ENCODE measurements at places on chromosomes 13 and 19.

GRCh38 chr19:33740811-33741396, 55.8 kb upstream of the KCTD15 start:
- peak; percentile 20 for DNase-seq

DNA sequence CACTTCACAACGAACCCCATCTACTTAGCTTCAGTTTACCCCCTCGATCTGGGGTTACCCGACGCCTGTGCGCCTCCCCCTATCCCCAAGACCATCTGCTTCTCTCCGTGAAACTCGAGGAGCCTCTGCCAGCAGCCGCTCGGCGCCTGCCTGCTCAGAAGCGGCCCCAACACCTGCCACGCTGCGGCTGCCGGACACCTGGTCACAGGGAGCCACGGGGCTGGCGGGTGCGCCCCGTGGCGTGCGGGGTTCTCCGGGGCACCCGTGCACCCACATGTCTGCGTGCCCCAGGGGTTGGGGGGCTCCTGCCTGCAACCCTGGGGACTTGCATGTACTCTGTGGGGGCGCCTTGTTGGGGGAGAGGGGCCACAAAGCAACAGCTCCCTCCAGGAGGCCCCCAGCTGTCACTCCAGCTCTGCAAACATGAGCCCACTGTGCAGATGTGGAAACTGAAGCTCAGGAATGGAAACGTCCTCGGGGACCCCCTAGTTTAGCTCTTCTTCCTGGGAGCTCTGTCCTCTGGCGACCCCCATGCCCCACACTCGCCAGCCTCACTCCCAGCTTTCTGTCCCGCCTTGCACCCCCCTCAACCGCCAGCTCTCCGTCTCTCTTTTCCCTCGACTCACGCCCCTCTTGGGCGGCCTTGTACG, 7.0 kb upstream of the SEMA6B start:
- no peak for DNase-seq

DNA sequence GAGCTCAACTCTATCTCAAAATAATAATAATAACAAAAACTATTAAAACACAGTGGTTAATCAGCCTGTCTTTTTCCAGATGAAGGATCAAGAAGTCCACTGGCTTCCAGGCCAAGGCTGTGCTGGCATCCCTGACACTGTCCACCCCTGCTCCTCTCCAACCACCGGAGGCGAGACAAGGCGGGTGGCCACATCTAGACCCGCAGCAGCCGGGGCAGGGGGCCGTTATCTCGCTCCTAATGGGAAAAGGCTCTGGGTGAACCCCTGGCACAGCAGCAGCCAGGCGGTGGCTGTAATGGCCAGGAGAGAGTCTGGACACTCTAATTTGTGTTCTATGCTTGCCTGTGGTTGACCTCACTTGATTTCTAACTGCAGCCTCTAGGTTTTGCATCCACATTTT, 158.0 kb upstream of the SOX1 start:
- DNase-seq = no peak

DNA sequence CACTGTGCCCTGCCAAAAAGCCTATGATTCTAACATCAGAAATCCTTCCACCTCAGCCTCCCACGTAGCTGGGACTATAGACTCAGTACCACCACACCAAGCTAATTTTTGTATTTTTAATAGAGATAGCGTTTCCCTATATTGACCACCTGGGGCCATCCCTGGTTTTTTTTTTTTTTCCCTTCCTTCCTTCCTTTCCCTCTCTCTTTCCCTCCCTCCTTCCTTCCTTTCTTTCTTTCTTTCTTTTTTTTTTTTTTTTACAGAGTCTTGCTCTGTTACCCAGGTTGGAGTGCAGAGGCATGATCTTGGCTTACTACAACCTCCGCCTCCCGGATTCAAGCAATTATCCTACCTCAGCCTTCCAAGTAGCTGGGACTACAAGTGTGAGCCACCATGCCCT, 1.1 kb upstream of the SAE1 start:
- DNase-seq = no peak
